ENCODE measurements at places on chromosomes 11 and 22. TPM values are rescaled to one million over a fixed set of nuclear protein-coding genes. Genes with fewer than 3 reads are reported as not detected.
A peak's percentile ranks its signal among the peaks of the same experiment; 100 is the strongest.

GRCh38 chr22:35894937-35895708 is 133.5 kb downstream of the RBFOX2 start:
- DNase-seq: peak; percentile 55

DNA sequence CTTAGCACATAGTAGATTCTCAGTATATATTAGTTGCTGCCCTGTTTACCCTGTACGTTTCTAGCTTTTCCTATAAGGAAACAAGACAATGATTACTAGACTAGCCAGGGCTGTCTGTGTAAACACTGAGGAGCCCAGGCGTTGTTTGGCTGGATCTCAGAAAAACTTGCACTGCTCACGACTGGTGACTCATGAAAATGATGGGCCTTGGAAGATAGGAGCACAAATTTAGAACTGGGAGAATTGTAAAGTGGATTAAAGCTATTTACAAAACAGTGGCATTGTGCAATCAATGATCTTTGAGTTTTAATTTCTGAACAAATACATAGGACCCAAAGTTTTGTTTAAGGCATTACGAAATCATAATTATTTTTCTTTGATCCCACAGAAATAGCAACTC is 276.9 kb downstream of the FAM76B start:
- no peak for DNase-seq

GRCh38 chr11:64348383-64349024 is 8.5 kb downstream of the CCDC88B start:
- DNase-seq: no peak

DNA sequence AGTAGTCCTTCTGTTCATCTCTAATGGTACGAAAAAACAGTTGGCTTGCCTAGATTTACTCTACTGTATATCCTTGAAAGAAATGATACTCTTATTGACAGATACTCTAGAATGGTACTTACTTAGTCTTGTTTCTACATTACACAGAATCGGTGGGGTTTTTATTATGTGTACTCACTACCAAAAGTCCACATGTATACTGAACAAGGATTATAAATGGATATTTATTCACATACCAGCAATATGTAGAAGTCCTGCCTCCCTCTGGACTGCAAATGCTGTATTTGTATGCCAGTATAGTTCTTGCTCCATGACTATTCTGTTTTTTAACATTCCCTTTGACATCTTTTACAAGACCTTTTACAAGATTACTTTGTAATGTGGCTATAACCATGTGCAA is 13.9 kb downstream of the PCF11 start:
- no peak for DNase-seq

GRCh38 chr11:119356349-119357031 is 10.0 kb upstream of the MFRP start:
- DNase-seq: no peak

DNA sequence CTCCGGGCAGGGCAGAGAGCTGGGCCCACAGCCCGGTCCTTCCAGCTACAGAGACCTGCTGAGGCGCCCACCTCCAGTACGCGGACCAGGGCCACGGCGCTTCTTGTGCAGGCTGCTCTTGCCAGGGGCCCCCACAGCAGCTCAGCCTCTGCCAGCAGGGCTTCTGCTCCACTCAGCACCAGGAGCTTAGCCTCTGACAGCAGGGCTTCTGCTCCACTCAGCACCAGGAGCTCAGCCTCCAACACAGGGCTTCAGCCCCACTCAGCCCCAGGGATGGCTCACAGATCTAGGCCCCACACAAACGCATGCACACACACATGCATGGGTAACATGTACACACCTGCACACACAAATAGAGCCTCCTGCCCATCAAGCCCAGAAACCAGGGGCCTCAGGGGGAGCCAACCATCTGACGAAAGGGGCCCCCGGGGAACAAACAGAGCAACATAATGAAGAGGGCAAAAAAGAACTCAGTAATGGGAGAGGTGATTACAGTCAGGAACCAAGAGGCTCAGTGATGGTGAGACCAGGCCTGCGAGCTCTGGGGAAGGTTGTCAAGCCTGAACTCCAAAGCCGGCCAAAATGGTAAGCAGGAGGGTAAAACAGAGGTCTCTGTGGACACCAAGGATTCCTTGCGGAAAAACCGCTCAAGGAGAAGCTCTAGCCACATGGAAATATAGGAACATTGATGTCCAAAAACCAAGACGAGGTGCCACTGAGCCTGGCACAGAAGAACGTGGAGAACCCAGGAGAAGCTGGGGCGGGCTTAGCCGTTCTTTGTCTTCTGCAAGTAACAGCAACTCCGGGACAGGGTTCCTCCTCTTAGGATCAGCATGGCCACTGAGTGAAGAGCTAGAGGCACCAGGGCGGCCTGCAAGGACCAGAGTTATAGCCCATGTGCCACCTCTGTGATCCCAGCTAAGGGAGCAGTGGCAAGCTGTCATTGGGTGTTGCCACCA is 46.5 kb downstream of the GNB1L start:
- no peak for DNase-seq

DNA sequence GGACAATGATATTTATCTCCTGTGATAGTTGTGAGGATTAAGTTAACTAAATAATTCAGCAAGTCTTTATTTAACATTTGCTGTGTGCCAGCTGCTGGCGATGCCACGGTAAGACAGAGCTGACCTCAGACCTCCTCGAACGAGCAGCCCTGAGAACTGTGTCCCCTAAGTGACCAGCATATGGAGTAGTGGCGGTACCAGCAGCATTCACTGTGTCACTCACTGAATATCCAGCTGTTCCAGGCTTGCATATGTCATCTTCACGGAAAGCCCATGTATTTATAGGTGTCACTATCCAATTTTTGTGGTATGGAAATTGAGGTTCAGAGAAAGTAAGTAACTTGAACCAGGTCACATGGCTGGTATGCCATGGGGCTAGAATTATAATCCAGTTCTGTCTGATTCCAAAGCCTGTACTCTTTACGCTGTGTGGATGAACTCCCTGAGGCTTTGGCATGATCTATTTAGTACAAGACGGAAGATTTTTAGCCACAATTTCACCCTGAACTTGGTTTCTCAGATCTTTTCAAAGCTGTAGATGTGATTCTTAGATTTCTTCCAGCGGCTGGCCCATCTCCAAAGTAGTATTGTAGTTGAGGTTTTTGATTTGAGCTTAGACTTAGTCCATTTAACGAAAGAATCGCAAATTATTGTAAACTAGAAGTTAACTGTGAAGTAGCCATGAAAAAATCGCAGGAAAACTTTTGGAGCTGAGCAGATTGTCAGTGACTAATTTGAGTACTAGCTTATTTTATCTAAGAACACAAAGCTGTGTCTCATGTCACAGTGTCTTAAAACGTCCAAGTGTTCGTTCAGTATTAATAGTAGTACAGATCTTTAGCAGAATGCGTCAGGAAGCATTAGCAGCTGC is 49.4 kb upstream of the MYO18B start:
- DNase-seq: no peak

MS4A8 gene
- not detected for polyA plus RNA-seq

YPEL4 gene
- 2.5 TPM for polyA plus RNA-seq

Data from right renal pelvis (tissue), 4 donors.